ENCODE measurements at places on chromosomes 3 and 15. TPM values are rescaled to one million over a fixed set of nuclear protein-coding genes. Genes with fewer than 3 reads are reported as not detected.

GRCh38 chr3:169722724-169723123 lies 42.1 kb downstream of the TERC start:
- H3K36me3 ChIP-seq, result no peaks in the 10 kb centered on the region
- H3K4me1 ChIP-seq, result no peaks in the 10 kb centered on the region
- H3K27ac ChIP-seq, result no peak overlapping the region
- H3K4me3 ChIP-seq, result no peak overlapping the region

GRCh38 chr3:197006446-197006845 lies 23.2 kb downstream of the MELTF start:
- no peak overlapping the region for H3K4me3 ChIP-seq
- DNase-seq, result no peak
- H3K4me1 ChIP-seq, result peaks cover 15% of the 10 kb centered on the region

DNA sequence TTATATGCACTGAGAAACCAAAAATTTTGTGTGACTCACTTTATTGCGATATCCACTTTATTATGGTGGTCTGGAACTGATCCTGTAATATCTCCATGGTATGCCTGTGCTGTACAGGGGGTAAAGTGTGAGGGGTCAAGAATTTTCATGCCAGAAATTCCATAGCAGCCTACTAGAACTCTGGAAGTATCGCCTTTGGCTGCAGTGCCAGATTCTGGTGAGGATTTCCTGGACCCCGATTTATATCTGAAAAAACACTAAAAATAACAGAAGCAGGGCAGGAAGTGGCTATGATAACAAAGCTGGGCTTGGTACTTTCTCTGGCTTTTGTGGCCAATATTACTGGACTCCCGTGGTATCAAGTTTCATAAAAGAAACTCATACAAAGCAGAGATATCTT lies 36.4 kb downstream of the CCDC80 start:
- no peaks in the 10 kb centered on the region for H3K27me3 ChIP-seq
- peaks cover 3% of the 10 kb centered on the region for H3K36me3 ChIP-seq
- H3K27ac ChIP-seq, result no peak overlapping the region
- no peak overlapping the region for H3K4me3 ChIP-seq
- peaks cover 4% of the 10 kb centered on the region for H3K4me1 ChIP-seq

DNA sequence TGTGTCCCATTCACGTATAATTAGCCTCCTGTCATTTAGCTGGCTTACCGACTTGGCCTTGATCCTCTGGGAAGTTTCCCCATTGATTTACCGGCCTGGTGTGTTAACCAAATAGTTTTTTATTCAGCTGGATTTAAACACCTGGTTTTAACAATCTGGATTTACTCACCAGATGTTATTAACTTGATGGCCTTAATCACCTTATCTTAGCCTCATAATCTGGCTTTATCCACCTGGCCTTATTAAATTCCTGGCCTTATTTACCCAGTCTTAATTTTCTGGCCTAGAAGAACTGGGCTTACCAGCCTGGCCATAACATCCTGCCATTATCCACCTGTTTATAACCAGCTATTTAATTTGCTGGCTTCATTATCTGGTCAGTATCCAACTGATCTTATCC lies 89.9 kb downstream of the IL12A start:
- no peaks in the 10 kb centered on the region for H3K4me1 ChIP-seq
- DNase-seq, result no peak
- H3K27ac ChIP-seq, result no peak overlapping the region
- H3K27me3 ChIP-seq, result no peaks in the 10 kb centered on the region
- no peaks in the 10 kb centered on the region for H3K36me3 ChIP-seq

DNA sequence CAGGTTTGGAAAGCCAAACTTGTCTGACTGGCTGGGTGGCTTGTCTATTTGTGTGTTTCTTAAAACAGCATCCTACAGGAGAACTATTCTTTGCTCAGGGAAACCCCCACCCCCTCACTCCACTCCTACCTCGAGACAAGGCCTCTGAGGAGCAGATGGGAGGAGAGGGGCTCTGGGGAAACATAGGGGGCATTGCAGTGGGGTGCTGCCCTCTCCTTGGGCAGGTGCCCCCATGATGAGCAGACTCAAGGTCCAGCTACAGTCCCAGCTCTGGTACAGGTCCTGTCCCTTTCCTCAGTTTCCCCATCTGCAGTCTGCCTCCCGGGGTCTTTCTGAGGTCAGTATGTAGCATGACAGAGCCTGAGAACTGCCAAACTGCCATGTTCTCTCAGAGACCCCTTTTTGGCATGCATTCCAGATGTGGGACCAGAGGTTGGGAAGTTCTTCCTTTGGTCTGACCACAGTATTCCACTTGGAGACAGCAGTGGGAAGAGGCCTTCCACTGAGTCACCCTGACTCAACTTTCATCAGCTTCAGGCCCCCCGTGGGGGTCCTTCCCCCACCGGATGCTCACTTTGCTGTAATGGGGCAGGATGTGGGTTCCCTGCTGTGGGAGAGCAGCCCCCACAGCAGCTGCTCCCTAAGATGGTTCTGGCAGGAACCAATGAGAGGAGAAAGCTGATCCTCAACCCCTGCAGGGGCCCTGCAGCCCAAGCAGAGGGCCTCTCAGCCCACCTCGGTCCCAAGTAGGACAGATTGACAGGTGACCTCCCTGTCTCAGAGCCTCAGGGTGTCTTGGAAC lies 32.3 kb upstream of the CYP11A1 start:
- H3K27me3 ChIP-seq, result no peaks in the 10 kb centered on the region
- H3K4me1 ChIP-seq, result peaks cover 30% of the 10 kb centered on the region
- no peaks in the 10 kb centered on the region for H3K36me3 ChIP-seq
- no peak for DNase-seq
- H3K27ac ChIP-seq, result no peak overlapping the region

GRCh38 chr15:44325568-44325967 lies 37.0 kb downstream of the GOLM2 start:
- no peak overlapping the region for H3K27ac ChIP-seq
- no peak for DNase-seq
- peaks cover 9% of the 10 kb centered on the region for H3K4me1 ChIP-seq

- H3K4me1 ChIP-seq, result peaks cover 15% of the 10 kb centered on the region
- H3K27me3 ChIP-seq, result no peaks in the 10 kb centered on the region
- H3K27ac ChIP-seq, result no peak overlapping the region
- no peak for DNase-seq
- H3K4me3 ChIP-seq, result no peak overlapping the region
- no peaks in the 10 kb centered on the region for H3K36me3 ChIP-seq
Measured at GRCh38 chr3:16697443-16698147, 92.4 kb upstream of the DAZL start.

DNA sequence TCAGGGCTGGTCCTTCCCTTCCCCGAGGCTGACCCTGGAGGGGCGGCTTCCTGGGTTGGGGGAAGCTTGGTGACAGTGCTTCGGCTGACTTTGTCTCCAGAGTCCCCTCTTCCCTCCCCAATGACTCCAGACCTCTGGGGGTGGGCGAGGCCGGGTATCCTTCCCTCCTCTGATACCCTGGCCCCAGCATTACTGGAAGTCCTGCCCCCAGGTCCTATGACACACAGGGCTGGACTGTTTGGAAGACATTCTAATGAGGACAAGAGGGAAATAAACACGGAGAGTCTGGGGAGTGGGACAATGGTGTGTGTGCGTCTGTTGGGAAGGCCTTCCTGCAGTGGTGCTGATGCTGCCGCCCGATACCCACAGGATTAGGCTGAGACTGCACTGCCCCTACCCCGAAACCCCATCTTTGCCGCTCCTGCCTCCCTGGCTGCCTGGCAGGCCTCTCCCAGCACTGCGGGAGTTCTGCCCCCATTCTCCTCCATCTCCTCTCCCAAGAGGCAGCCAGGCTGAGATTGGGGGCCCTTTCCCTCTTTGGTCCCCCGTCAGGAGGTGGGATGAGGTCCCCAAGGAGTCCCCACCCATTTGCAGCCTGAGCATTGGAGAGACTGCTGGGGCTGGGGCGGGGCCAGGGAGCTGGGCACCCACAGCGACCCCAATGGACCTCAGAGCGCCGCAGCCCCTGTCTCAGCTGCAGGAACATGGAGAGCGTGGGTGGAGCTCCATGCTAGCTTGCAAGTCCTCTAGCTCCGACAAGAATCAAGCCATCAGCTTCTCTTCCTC lies 29.7 kb upstream of the FBLN2 start:
- no peak overlapping the region for H3K4me3 ChIP-seq
- DNase-seq, result no peak
- peaks cover 47% of the 10 kb centered on the region for H3K4me1 ChIP-seq
- no peaks in the 10 kb centered on the region for H3K36me3 ChIP-seq

DNA sequence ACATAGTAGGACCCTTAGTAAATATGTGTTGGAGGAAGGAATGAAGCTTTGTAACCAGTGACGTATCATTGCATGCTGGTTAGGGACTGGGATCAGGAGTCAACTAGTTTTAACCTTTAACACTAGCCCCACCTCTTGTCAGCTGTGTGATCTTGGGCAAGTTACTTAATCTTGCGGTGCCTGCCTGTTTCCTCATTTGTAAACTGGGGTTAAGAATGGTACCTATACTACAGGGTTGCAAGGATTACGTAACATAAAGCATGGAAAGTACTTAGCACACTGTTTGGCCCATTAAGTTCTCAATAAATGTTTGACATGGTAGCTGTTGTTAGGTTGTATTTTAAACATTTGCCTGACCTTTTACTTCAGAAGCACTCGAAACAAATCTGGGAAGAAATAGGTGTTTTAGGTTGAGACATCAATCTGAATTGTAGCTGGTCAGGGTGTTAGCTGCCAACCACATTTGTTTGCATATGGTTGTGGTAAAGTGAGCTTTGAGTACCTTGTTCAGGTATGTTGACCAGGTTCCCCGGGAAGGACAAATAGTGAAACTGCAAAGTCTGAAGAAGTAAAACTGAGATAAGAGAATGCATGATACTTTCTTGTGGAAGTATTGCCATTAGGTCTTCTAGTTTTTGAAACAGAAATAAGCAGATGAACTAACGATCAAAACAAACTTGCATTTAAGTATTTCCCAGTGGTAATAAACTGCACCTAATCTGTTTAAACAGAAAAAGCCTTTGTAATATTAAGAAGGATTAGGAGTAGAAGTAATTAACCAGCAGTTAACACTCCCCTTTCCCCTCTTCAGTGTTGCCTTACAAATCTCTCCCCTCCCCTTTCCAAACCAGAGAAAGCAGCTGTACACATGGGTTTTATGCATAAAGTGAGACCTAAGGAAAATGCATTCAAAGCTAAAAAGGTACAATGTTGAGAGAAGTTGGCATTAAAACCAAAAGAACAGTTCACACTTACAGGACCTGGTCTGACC lies 25.8 kb upstream of the SCAANT1 start:
- no peak overlapping the region for H3K4me3 ChIP-seq
- no peaks in the 10 kb centered on the region for H3K36me3 ChIP-seq
- no peaks in the 10 kb centered on the region for H3K27me3 ChIP-seq
- no peak overlapping the region for H3K27ac ChIP-seq
- no peak for DNase-seq

DNA sequence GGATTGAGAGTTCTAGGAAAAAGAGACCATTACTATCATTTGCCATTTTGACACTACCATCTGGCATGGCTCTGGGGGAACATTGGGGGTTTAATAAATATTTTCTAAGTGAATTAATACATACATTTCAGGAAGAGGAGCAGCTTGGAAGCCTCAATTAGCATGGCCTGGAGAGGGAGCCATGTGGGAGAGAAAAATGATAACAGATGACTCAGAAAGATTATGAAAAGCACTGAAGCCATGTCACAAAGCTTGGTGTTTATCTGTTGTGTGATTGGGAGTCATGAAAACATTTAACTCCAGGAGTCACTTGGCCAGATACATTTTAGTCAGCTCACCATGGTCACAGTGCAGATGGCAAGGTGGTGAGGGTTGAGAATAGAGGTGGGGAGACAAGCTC lies 121.0 kb downstream of the SSR3 start:
- DNase-seq, result no peak
- H3K27ac ChIP-seq, result no peak overlapping the region
- no peak overlapping the region for H3K4me3 ChIP-seq
- no peaks in the 10 kb centered on the region for H3K27me3 ChIP-seq
- H3K36me3 ChIP-seq, result no peaks in the 10 kb centered on the region

The DLEC1 gene
- 0.08 TPM for total RNA-seq

The GP9 gene
- not detected for total RNA-seq

The CCR5 gene
- 0.22 TPM for total RNA-seq

The MESD gene
- total RNA-seq, result 13.5 TPM

Data from left ventricle myocardium inferior (tissue), 1 donor.